ENCODE measurements at places on chromosomes 11 and 22. TPM values are rescaled to one million over a fixed set of nuclear protein-coding genes. Genes with fewer than 3 reads are reported as not detected.

DNA sequence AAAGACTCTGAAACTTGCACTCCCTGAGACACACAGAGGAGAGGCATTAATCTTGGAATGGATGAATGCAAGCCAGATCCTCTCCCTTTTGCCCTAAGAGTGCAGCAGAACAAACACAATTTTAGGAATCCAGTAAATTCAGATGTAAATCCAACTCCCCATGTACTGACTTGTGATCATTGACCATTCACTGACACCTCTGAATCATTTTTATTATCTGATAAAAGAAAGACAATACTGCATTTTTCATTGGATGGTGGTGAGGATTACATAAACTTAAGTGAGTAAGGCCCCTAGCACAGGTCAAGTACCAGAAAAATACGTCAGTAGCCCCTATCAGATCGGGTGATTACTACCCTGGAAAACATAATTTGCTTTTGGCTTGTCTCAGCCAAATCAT, 782.9 kb upstream of the API5 start:
- no peak for ATAC-seq

DNA sequence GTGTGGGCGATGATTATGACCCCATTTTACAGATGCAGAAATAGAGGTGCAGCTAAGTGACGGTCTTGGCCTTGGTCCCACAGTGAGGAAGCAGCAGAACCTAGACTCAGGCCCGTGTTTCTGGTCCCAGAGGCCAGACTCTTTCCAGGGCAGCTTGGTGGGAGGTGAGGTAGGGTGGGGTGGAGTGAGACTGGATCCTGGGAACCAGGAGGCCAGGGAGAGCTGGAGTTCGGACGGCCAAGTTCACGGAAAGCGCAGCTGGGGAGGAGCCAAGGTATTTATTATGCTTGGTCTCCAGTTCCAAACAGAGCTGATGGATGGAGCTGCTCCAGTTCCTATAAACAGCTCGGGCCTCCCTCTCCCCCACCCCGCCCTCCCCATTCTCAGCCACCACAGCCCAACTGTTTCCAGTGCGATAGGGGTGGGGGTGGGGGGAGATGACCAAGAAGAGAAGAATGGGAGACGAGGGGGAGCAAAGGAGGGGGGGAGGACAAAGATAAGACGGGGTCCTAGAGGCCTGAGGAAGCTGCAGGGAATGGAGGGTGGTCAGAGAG, 16.2 kb downstream of the LRRC32 start:
- ATAC-seq, result no peak

DNA sequence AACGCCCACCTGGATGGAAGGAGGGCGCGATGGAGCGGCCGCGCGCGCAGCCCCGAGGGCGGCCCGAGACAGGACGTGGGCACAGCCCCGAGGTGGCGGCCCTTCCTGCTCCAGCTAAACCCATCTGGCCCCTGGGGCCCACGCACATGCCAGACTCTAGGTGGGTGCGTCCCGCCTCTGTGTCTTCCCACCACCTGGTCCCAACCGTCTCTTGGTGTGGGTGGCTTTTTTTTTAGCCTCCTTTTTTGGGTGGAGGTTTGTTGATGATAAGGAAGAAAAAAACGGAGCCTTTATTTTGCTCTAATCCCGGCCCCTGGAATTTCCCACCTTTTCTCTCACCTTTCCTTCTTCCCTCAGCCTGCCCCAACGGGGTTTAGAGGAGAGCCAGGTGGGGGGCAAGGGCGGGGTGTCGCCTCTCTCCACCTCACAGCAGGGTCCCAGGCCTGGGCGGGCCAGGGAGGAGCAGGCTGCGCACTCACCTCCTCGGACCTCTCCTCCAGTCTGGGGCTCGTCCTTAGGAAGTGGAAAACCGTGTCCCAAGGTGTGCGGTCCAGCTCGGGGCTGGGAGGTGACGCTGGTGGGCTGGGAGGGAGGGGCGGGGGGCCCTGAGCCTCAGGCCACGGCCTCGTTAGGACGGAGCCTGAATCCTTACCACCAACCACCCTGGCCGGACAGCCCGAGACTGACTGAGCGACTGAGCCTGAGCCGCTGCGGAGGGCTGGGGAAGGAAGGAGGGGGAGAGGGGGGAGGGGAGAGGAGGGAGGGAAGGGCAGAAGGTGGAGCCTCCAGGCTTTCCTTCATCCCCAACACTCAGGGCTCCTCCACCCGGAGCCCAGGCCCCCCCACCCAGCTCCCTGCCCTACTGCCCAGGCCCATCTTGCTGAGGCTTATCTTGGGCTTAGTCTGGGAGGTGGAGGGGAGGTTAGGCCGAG, at the start of gene SOX10:
Gene SOX10, minus strand, starts transcription at position 696 of the 932 bp plus-strand sequence. CDS start 771 bp downstream, outside the sequence.
- ATAC-seq, result no peak

DNA sequence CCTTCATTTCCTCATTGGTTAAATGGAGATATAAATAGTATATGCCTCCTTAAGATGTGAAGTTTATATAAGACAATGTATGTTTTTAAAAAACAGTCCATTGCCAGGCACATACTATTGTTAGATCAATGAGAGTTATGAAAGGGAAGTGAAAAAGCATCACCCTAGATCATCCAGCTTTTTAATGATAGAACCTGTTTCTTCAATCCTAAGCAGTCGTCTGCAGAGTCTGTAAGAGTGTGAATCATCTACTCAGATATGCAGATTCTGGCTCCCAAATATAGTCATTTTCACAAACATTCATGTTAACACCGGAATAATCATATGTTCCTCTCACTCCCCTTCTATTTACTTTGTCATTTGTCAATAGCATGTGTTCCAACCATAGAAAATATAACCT, 65.3 kb upstream of the SLN start:
- ATAC-seq, result peak; percentile 55

DNA sequence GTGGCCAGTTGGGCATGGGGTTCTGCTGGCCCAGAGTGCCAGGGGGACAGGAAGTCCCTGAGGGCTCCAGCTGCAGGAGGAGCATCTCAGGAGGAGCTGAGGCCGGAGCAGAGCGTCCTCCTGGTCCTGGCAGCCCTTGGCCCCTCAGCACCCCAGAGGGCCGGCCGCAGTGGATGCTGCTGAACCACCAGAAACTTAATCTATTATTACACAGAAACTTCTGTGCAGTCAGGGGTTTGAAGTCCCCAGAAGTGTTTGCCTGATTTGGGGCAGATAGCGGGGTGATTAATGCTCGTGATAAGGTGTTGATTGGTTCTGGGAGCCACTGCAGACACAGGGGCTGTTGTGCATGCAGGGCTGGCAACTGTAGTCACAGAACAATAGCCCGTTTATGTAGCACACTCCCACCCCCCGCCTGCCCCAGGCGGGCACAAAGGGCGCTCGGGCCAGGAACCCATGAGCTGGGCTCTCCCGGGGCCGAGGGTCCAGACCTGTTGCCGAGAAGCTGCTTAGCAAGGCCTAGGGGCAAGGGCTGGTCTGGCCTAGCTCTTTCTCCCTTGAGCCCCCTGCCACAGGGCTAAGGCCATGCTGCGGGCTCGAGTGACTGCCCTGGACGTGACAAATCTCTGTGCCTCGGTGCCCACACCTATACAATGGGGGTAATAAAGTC, 29.0 kb upstream of the KCNQ1OT1 start:
- ATAC-seq, result no peak

- no peak for ATAC-seq
Measured at GRCh38 chr22:46984751-46985506, 222.5 kb downstream of the TBC1D22A start.

DNA sequence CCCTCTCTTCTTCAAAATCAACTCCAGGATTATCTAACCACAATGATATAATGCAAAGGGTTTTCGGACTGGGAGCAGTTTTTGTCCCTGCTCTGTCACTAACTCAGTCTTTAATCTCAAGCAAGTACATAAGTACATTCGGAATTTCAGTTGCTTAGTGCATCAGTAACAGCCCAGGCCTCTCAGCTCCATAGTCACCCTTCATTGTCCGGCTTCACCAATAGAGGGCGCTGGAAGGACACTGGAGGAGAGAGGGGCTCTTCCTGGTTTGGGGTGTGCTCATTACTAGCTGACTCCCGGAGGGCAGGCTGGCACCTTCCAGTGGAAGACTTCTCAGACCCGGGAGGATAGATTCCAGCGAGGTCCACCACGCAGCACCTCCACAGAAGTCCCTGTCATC, 90.4 kb upstream of the PDGFD start:
- no peak for ATAC-seq

- ATAC-seq, result no peak
Measured at GRCh38 chr11:26063915-26064314, 268.0 kb upstream of the ANO3 start.

GRCh38 chr11:112396076-112396475, 135.4 kb upstream of the PLET1 start:
- peak; percentile 79 for ATAC-seq

DNA sequence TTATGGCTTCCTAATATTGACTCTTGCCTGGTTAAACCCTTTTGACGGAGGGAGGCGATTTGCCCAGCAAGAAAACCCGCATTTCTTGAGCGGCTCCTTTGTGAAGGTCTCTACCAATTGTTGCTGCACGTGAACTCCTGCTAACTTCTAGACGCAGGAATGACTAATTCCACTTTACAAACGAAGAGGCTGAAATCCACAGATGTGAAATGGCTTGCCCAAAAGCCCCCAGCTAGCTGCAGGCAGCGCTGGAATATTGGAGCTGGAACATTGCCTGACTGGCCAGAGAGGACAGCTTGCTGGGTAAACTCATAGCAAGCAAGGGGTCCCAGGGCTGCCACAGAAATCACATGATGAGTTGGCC, 542 bp downstream of the GCAT start:
- no peak for ATAC-seq

GRCh38 chr11:128300785-128301184, 286.6 kb downstream of the ETS1 start:
- ATAC-seq, result no peak

DNA sequence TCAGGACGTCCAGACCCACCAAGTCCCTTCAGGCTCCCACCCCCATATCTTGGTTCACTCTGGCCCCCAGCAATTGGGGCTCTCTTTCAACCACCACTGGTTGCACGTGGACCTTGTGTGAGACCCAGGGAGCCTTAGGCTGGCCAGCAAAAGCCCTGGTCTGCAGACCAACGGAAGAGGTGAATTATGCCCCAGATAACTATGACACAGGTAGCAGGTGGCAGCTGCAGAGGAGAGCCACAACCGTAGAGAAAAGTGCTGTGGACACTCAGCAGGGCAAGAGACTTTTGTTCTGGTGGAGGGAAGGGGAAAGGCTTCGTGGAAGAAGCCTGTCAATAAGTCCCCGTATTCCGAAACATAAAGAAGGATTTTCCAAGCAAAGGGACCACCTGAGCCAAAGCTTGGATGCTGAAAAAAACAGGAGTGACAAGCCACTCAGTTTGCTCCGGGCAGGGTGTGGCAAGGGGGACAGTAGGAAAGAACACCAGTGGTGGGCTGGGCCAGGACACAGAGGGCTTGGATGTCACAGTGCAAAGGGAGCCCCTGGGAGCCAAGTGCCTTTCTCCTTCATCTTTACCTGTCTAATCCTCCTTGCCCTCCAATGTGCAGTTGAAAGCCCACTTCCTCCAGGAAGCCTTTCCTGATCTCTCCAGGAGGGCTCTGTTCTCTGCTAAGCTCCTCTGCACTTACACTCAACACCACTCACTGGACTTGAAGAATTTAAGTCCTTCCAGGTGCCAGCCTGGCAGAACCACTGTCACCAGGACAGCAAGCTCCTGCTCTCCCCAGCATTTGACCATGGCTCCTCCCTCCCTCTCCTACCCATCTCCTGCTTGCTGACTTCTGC, 264.7 kb downstream of the BUD13 start:
- no peak for ATAC-seq

DNA sequence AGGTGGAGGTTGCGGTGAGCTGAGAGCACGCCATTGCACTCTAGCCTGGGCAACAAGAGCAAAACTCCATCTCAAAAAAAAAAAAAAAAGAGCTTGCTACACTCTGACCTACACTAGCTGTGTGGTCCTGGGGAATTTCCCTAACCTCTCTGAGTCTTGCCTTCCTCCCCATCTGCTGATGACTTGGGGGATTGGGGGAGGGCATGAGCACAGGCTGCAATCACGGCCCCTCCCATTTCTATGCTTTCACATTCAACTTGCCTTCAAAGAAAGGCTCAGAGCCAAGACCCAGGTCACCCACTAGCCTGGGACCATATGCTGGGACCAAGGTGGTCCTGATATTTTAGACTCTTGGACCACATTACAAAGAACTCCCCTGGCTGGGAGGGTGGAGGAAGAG, 39.8 kb upstream of the TEF start:
- ATAC-seq, result peak; percentile 48

The C11orf91 gene
- not detected for total RNA-seq

The NCR3LG1 gene
- total RNA-seq, result 0.73 TPM

The NCAM1 gene
- total RNA-seq, result not detected

The KCNQ1 gene
- total RNA-seq, result 7.0 TPM

Data from activated T-helper 17 cell treated with anti-CD3 and anti-CD28 coated beads, Interleukin-2, amount 50 U/mL, for 72 hours (primary cell).